ENCODE measurements at places on chromosomes 12 and 14.
A peak's percentile ranks its signal among the peaks of the same experiment; 100 is the strongest.

GRCh38 chr14:36027354-36027753 is 149.2 kb downstream of the PTCSC3 start:
- no peak for DNase-seq

DNA sequence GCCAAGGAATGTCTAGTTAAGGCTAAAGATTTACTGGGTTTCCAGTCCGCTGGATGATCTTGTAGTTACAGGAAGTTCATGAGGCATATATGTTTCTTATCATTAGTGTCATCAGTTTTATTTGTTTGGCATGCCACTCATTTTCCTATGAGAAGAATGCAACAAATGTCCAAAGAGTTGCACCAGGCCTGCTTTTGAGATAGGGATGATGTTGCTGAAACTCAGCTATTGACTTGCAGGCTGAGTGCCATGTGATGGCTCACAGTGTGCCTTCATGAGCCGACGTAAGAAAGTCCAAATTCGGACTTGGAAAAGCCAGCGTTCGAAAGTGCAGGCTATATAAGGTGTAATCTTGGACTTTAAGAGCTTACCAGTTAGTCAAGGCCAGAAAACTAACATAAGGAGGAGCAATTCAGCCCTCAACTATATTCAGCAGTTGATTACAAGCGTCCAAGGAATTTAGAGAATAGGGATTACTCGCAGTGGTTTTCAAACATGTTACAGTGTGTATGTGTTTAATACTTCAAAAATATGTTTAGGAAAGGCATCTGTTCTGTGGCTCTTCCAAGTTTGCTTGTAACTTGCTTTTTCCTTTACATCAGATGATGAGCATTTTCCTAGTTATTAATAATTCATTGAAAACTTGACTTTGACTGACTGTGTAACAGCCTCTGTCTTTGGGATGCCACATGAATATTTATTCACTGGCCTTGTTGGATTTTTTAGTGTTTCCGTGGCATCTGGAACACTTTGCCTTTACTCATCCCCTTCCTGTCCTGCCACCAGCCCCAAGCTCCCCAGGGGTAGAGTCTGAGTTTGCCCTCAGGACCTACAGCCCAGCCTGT is 101.3 kb downstream of the LGMN start:
- DNase-seq, result no peak

- DNase-seq, result no peak
These were observed 462.0 kb upstream of the SYT1 start for GRCh38 chr12:78402366-78403134.

DNA sequence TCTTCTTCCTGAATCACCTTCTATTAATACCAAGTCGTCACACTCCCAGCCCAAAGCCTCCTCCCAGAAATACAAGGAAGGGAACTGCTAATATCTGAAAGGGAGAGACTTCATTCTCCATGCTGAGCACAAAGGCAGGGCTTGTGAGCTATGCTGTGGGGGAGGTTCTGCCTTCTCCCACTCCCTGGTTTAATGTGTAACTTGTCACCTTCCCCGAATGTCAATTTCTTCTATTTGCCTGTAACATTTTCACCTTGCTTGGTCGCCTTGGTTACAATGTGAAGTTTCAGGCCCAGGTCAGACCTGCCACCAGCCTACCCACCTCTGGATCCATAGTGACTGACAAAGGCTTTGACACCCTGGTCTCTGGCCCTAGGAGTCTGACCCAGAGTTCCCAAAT is 82.0 kb upstream of the ESRRB start:
- DNase-seq, result no peak

DNA sequence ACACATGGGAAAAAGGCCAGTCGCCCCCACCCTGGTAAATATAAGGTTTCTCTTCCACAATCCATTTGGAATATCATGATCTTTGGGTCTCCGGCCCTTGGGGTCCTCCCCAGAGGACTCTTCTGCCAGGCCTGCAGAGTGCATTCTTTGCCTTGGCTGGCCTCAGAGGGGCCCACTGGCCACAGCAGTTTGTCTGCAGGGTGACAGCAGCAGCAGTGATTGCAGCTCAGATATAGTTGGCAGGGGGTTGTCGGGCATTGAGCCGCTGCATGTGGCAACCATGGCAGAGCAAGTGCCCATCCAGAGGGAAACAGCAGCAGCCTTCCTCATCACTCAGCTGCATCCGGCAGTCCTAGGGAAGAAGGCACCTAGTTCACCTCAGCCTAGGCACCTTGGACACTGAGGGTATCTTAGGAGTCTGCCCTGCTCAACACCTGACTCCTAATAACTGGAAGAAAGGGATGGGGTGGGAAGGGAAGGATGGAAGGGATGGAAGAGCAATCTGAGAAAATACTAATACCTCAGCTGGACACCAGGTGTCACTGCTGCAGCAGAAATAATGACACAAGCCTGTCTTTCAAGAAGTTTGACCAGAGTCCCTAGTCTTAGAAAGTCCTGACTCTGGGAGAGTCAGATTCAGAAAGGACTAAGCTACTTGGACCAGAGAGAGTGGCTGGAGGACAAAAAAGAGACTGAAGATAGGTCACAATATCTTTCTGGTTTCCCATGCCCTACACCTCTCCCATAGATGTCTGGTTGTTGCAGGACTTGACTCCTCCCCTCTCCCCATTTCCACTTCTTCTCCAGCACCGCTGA is 8.9 kb downstream of the AJUBA start:
- DNase-seq, result no peak

- DNase-seq, result no peak
These were observed 7.5 kb upstream of the PAX9 start for GRCh38 chr14:36653962-36654793.

- DNase-seq, result no peak
These were observed 189.2 kb upstream of the MGAT4C start for GRCh38 chr12:86445356-86445755.

- DNase-seq, result no peak
These were observed 49.4 kb downstream of the TSPAN8 start for GRCh38 chr12:71108355-71108754.

DNA sequence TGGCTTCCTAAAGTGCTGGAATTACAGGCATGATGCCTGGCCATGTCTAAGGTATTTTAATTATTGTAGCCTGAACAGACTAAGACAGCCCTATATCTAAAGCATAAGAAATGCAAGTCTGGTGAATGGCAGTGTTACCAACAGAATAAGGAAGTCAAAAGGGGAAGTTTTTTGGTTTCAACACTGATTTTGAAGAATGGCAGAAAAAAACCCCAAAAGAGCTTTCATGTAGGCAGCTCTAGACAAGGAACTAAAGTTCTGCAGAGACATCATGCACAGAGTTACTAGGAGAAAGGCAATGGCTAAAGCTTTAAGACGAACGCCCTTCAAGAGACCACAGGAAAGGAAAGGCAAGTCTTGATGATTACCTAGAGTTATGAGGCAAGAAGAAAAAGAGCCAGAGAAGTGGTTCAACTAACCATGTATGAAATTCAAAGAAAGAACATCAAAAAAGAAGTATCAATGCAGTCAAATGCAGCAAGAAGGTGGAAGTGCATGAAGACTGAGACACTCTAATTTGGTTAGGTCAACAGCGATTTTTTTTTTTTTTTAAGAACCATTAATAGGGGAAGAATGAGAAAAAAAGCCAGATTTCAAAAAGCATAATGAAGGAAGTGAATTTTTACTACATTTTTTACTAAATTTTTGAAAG is 50.8 kb downstream of the RPS6KA5 start:
- peak; percentile 41 for DNase-seq

DNA sequence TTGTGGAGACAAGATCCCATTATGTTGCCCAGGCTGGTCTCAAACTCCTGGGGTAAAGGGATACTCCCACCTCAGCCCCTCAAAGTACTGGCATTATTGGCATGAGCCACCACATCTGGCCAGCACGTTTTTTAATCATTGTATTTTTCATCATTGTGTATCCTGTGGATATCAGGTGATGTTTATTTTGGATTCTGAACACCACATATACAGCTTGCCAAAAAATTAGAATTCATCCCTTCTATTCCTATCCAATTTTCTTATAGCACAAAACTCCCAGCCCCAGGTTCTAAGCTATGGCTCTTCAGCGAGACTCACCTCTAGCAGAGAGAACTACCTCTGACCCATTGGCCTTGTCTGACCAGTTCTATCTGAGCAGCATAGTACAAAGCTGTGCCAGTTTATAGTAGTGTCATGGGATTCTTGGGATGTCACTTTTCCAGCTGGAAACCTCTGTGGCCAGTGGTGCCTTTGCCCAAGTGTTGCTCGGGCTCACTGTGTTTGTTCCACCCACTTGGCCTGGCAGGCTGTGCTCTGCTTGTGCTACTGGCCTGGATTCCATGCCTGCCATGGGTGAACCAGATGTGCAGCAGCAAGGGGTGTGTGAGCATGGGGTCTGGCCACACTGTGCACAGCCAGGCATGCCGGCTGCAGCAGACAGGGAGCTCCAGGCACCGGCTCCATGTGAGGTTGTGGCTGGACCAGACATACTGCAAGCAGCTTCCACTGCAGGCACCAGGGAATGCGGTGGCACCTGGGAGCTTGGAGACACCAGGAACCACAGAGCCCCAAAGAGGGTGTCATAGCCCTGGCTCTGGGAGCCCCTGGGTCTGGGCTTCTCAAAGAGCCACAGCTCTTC is 37.2 kb downstream of the TIMELESS start:
- no peak for DNase-seq

DNA sequence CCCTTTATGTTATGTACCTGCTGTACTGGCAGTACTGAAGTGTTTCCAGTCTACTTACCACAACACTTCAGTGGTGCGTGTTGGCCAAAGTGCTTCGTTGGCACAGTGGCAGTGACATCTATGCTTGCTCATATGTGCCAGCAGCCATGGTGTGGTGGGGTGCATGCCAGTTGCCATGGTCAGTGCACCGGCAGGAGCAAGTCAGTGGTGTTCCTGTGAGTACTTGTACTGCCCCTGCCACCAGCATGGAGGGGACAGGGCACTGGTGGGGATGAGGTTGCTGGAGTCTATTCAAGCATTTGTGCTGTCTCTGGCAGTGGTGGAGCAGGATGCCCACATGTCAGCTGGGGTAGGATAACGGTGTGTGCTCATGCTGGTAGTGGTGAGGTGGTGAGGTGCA is 800.0 kb downstream of the TRHDE start:
- DNase-seq, result no peak

DNA sequence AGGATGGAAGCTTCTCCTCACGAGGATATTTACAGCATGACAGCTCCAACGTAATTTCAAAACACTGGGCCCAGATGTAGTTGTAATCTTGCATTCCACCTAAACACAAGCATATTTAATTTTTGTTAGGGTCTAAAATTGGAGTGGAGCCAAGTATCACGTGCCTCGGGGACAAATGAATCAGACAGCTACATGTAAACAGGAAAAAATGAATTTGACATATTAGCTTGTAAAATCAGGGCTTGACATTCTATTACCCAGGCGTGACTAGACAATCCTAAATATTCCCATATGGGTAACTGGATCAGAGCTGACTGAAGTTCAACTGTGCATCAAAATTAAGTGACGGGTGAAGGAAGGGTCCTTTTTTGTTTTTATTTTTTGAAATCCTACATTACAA is 59.0 kb downstream of the MDM2 start:
- DNase-seq, result no peak

DNA sequence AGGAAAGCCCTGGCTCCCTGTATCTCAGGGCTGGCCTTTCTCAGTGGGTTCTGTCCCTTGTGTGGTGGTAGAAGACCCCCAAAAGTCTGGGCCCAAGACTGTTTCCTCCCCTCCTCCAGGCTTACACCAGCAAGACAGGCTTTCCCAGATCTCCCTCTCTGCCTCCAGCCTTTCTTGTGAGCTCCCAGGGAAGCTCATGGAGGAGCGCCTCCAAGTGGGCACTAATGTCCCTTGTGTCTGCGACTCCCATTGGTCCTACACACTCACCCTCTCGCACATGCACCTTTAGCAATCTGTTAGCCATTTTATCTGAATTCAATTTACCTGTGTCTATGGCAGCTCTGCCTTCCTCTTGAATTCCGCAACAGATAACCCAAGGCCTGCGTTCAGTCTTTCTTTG is 251.1 kb upstream of the CAND1 start:
- no peak for DNase-seq

- DNase-seq, result no peak
These were observed 141.7 kb downstream of the TMEM132C start for GRCh38 chr12:128408669-128409068.

DNA sequence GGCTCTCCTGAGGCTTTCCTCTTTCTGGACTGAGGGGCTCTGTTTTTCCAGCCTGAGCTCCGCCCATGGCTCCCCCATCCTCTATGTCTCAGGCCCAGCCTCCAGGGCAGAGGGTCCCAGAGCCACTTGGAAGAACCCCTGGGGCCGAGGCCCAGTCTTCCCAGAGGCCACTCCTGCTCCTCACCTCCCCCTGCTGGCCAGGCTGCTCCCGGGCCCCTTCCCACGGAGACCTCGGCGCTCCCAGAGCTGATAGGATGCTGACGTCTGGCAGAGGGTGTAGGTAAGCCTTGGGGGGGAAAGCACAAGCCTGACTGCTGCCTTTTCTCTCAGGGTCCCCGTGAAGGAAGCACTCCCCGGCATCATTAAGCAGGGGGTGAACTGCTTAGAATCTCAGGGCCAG is 51.4 kb downstream of the ERH start:
- no peak for DNase-seq

- DNase-seq, result no peak
These were observed 9.0 kb upstream of the HOXC6 start for GRCh38 chr12:54019091-54019811.

Data from GM19239 (cell line).